Ascending aorta (tissue), 2 donors: ENCODE measurements at places on chromosomes 12 and 14. TPM values are rescaled to one million over a fixed set of nuclear protein-coding genes. Genes with fewer than 3 reads are reported as not detected.

DNA sequence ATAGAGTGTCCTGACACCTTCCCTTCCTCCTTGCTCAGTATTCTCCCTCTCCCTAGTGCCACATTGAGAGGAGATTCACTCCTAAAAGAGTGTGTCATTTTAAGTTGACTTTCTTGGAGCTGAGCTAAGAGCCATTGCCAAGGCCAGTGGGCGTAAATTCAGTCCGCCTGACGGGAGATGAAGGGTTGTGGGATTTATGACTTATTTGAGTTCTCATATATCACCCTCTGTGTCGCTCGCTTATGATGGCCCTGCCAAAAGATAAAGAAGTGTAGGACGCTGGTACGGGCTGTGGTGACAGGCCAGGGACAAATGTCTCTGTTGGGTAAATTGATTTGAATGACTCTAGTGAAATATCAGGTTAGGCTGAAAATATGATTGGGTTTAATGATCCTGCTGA is 867.4 kb downstream of the NRXN3 start:
- H3K27me3 ChIP-seq, result no peaks in the 10 kb centered on the region
- no peak for DNase-seq
- H3K4me1 ChIP-seq, result no peaks in the 10 kb centered on the region

The DACT1 gene
- 46.0 TPM for total RNA-seq

The OTX2 gene
- not detected for total RNA-seq

DNA sequence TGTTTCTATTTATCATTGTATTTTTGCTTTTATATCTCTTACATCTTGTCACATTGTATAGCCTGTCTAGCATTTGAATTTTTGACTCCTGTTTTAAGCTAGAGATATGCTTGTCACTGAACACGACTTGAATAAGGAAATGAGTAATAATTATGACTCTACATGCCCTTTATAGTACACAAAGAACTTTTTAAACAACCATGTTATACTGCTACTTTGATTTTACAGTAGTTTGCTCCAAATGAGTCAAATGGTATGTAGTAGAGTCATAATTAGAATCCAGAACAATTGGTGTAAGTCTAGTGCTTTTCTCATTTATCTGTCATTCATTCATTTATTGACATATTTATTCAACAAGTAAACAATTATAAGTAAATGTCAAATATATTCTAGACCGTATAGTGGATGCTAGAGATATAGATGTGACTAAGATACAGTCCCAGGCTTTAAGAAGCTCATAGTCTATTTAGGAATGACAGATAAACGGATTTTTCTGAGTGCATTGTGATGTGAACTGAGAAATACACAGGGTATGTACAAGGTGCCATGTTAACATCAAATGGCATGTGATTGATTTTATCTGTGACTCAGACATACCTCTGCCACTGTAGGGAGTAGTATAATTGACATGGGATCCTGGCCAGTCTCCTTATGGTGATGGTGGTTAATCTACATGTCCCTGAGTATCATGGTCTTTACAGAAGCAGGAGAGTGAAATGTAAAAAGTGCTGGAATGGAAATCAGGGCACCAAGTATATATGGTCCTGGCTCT is 799.7 kb downstream of the DIO2 start:
- H3K36me3 ChIP-seq, result no peaks in the 10 kb centered on the region
- no peaks in the 10 kb centered on the region for H3K27me3 ChIP-seq
- no peak overlapping the region for H3K27ac ChIP-seq
- H3K4me1 ChIP-seq, result no peaks in the 10 kb centered on the region

The PRPF39 gene
- 43.2 TPM for total RNA-seq

- DNase-seq, result peak; percentile 35
- peak within 1 kb of the TSS; percentile 93 for H3K27ac ChIP-seq
- no peaks in the 10 kb centered on the region for H3K36me3 ChIP-seq
- no peaks in the 10 kb centered on the region for H3K4me1 ChIP-seq
Measured at GRCh38 chr14:49692811-49693734, at the start of gene KLHDC1. Gene KLHDC1 (plus strand): TSS chr14:49693120. CDS start chr14:49693195, 75 bp downstream.

The KLRK1 gene
- total RNA-seq, result not detected

DNA sequence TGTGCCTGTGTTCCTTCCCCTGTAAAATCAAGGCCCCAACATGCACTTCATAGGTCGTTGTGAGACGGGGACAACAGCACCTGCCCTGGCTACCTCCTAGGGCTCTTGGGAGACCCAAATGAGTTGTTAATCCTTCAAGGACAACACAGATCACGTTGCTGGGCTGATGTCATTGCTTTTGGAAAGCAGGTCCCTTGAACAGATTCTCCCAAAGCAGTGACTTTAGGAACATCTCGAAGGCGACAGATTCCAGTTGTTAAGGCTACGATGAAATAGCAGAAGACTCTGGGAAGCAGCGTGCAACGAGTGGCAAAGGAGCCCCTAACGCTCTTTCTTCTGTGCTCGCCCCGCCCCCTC is 26.2 kb upstream of the MAP1LC3B2 start:
- peak overlapping the region; percentile 61 for H3K4me3 ChIP-seq
- no peak for DNase-seq
- H3K27ac ChIP-seq, result no peak overlapping the region
- H3K27me3 ChIP-seq, result no peaks in the 10 kb centered on the region

- no peaks in the 10 kb centered on the region for H3K4me1 ChIP-seq
- no peak overlapping the region for H3K4me3 ChIP-seq
- no peaks in the 10 kb centered on the region for H3K36me3 ChIP-seq
- H3K27me3 ChIP-seq, result no peaks in the 10 kb centered on the region
- no peak overlapping the region for H3K27ac ChIP-seq
- no peak for DNase-seq
Measured at GRCh38 chr12:104751120-104751519, 207.0 kb downstream of the SLC41A2 start.

The CFAP54 gene
- total RNA-seq, result not detected

GRCh38 chr14:104750056-104750752 is 2.7 kb upstream of the SIVA1 start:
- H3K27ac ChIP-seq, result peak overlapping the region; percentile 87
- H3K4me1 ChIP-seq, result peaks cover 79% of the 10 kb centered on the region
- peaks cover 4% of the 10 kb centered on the region for H3K36me3 ChIP-seq
- no peak for DNase-seq
- H3K27me3 ChIP-seq, result no peaks in the 10 kb centered on the region

The MYO1A gene
- total RNA-seq, result not detected

- no peaks in the 10 kb centered on the region for H3K4me1 ChIP-seq
- H3K4me3 ChIP-seq, result no peak overlapping the region
- no peak overlapping the region for H3K27ac ChIP-seq
- H3K36me3 ChIP-seq, result no peaks in the 10 kb centered on the region
- DNase-seq, result no peak
Measured at GRCh38 chr14:37318938-37319337, 121.2 kb downstream of the MIPOL1 start.

GRCh38 chr14:88369496-88369895 is 16.0 kb upstream of the SPATA7 start:
- H3K4me1 ChIP-seq, result no peaks in the 10 kb centered on the region
- H3K27me3 ChIP-seq, result no peaks in the 10 kb centered on the region
- no peaks in the 10 kb centered on the region for H3K36me3 ChIP-seq
- no peak overlapping the region for H3K27ac ChIP-seq

The ZFHX2 gene
- 1.3 TPM for total RNA-seq

GRCh38 chr14:87084908-87085307 is 908.1 kb downstream of the GALC start:
- H3K27me3 ChIP-seq, result no peaks in the 10 kb centered on the region
- H3K36me3 ChIP-seq, result no peaks in the 10 kb centered on the region
- H3K4me1 ChIP-seq, result no peaks in the 10 kb centered on the region
- no peak overlapping the region for H3K4me3 ChIP-seq
- DNase-seq, result no peak

- no peak overlapping the region for H3K27ac ChIP-seq
- no peaks in the 10 kb centered on the region for H3K4me1 ChIP-seq
- no peak overlapping the region for H3K4me3 ChIP-seq
- no peaks in the 10 kb centered on the region for H3K36me3 ChIP-seq
Measured at GRCh38 chr12:66403746-66404145, 101.5 kb downstream of the HELB start.

- peaks cover 2% of the 10 kb centered on the region for H3K36me3 ChIP-seq
- H3K4me1 ChIP-seq, result no peaks in the 10 kb centered on the region
- no peak overlapping the region for H3K27ac ChIP-seq
- DNase-seq, result no peak
- H3K27me3 ChIP-seq, result no peaks in the 10 kb centered on the region
- H3K4me3 ChIP-seq, result no peak overlapping the region
Measured at GRCh38 chr12:49588721-49589516, 16.5 kb downstream of the FAM186B start.

DNA sequence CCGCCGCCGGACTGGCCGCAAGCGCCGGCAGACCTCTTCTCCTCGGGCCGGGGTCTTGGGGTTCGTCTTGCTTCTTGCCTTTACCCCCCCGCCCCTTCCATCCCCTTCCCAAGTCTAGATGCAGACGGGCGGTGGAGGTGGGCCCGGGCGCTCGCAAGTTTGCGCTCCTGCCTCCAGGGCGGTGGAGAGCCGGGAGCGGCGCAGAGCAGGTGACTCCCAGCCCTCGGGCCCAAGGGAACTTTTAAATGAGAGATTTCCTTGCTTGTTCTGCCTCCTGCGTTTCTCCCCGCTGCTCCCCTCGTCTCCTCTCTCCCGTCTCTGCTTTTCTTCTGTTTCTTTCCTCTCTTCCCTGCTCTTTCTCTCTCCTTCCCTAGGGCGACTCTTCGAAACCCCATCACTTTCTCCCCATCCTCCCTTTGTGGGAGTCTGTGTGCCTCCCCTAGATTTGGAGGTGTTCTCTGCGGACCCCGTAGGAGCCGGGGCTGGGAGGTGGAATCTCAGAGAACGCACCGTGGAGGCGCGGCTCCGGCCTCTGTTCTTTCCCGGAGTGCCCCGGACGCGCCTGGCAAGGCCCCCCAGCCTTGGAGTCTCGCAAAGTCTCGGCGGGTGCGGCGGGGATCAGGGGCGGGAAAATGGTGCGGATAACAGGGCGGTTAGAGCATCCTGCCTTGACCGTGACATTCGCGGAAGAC is 114.7 kb upstream of the MYL2 start:
- H3K27ac ChIP-seq, result no peak overlapping the region
- H3K4me3 ChIP-seq, result peak overlapping the region; percentile 44
- no peaks in the 10 kb centered on the region for H3K27me3 ChIP-seq
- DNase-seq, result no peak

DNA sequence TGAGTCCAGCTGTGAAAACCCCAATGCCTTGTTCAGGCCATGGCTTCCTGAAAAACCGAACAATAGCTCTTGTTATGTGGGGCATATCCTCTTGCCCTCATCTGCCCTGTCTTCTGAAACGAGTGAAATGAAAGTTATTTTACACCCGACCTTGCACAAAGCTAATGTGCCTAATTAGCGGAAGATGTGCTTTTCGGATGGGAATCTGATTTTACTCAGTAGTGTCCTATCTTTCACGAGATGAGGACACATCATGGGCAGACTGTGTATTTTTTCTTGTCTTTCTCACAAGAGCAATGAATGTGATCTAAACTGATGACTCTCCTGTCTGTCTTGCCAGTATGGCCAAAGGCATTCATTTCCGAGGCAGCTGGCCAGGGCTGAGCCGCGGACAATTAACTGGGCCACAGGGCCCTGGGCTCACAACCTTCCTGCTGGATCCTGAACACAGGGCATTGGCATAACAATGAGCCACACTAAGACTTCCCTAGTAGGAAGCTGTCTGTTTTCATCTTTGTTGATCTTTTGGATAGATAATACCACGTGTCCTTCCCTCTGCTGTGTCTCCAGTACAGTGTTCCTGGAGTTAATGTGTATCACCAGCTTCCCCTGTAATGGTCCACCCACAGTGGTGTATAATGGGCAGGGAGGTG is 86.0 kb upstream of the HIF1A start:
- H3K27ac ChIP-seq, result no peak overlapping the region
- DNase-seq, result no peak
- H3K4me1 ChIP-seq, result no peaks in the 10 kb centered on the region
- H3K27me3 ChIP-seq, result no peaks in the 10 kb centered on the region

The LALBA gene
- not detected for total RNA-seq

The FAR2 gene
- total RNA-seq, result 11.3 TPM

DNA sequence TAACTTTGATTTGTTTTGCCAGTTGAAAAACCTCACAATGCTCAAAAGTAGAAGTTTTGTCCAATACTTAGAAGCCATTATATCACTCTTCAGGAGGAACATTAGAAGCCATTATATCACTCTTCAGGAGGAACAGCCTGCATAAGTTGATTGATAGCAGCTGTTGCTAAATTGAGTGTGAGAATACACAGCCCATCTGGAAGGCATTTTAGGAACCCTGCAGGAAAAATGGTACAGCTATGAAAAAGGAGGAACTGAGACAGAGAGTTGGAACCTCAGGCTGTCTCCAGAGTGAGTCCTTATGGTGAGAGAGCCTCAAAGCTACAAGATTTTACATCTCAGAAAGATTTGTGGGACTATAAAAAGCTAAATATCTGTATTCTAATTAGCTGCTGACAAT is 207.0 kb downstream of the MYRFL start:
- no peaks in the 10 kb centered on the region for H3K27me3 ChIP-seq
- H3K4me3 ChIP-seq, result no peak overlapping the region
- H3K4me1 ChIP-seq, result no peaks in the 10 kb centered on the region
- no peak for DNase-seq

The SAMD15 gene
- not detected for total RNA-seq

- no peak for DNase-seq
- no peaks in the 10 kb centered on the region for H3K27me3 ChIP-seq
- no peak overlapping the region for H3K4me3 ChIP-seq
- peaks cover 35% of the 10 kb centered on the region for H3K36me3 ChIP-seq
Measured at GRCh38 chr12:121223292-121224285, 13.7 kb downstream of the P2RX4 start.

DNA sequence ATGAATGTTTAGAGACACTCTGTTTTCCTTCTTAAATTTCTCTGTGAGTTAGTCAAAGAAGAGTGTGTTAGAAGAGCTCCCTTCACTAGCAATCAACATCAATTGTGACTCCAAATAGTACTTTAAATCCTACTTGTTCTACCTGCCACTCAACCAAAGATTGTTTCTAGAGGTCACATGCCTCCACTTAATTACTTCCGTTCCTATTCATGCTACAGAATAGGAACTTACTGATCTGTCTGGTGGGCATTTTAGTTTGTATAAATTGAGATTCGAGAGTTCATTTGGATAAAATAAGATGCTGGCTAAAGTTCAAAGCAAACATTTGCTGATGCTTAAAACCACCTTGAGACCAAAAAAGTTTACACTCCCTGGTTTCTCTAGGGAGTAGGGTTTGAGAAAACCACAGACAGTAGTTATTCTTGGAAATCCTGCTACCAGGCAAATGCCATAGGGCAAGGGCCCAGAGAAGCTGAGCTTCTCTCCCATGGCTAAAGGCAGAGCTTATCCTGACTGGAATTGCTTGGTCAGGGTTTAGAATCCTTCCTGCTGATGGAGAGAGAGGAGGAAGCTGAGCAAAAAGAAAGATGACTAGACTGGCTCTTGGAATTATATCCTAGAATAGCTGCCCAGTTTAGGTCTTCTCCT is 389.6 kb upstream of the ATP2B1 start:
- H3K4me1 ChIP-seq, result no peaks in the 10 kb centered on the region
- no peaks in the 10 kb centered on the region for H3K27me3 ChIP-seq
- H3K4me3 ChIP-seq, result no peak overlapping the region
- DNase-seq, result no peak
- H3K27ac ChIP-seq, result no peak overlapping the region

The LRP1 gene
- 708 TPM for total RNA-seq
